ENCODE measurements at places on chromosomes 1 and 21.

- DNase-seq = no peak
These were observed 20.9 kb downstream of the ERICH3 start for GRCh38 chr1:74652711-74653139.

GRCh38 chr1:195979646-195980045 is 628.6 kb downstream of the KCNT2 start:
- no peak for DNase-seq

- no peak for DNase-seq
These were observed 492.2 kb upstream of the PKN2 start for GRCh38 chr1:88191917-88192316.

- DNase-seq = no peak
These were observed 126.0 kb upstream of the CAMK1G start for GRCh38 chr1:209457401-209458125.

DNA sequence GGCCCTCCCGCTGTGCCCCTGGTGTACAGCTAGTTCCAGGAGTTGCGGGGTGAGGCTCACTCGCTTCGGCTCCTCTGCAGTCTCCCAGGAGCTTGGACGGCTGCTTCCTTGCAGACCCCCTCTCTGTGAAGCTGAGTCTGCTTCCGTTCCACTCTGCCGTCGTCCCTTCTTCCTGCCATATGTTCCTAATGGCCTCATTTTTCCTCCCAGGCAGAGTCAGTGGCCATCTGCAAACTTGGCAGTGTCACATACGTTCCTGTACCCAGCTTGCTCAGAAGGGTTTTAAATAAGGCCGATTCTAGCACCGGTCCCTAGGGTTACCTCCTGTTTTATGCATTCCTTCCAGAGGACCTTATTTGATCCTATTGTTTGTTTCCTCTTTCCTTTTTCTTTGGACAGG is 21.3 kb downstream of the ACTL8 start:
- no peak for DNase-seq

DNA sequence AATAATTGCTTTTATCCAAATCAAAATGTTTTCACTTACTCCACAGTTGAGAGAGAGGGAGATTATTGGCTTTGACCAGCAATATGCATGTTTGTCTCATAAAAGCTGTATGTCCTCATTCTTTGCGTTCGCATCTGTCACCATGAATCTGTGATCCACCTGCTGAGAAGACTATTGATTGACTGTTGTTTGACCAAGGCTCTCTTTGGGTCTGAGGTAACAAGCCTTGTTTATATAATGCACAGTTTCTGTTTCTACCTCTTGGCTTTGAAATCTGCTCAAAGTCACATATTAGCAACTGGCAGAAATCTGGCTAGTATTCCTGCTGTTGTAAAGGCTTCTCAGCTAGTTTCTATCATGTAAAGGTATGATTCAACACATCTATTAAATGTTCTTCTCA is 157.0 kb downstream of the LYPLAL1 start:
- DNase-seq = no peak

GRCh38 chr1:232915212-232915611 is 35.2 kb upstream of the NTPCR start:
- DNase-seq = no peak

DNA sequence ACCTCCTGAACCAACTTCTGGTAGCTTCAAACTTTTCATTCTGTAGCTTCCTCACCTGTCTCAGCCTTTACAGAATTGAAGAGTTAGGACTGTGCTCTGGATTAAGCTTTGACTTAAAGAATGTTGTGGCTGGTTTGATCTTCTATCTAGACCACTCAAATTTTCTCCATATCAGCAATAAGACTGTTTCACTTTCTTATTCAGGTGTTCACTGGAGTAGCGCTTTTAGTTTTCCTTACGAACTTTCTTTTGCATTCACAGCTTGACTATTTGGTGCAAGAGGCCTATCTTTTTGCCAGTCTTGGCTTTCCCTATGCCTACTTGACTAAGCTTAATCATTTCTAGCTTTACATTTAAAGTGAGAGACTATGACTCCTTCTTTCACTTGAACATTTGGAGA is 31.5 kb downstream of the FGGY start:
- no peak for DNase-seq

DNA sequence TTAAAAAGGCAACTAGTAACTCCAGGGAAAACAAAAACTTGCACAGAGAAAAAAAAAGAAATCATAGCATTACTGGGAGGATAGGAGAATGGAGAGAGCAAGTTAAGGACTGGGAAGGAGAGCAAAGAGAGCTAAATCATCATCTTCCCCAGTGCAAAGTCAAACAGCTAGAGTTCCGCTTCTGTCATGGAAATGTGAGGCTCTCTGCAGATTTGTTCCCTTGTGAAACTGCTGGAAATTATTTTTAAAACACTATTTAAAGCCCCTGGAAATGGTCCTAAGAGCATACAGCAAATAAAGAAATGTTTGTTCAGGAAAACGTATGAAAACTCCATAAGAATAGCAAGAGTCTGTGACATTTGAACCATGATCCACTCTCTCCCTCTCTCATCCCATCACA is 64.6 kb downstream of the CAMK2N1 start:
- DNase-seq = no peak

- no peak for DNase-seq
These were observed 5.9 kb upstream of the MYOM3 start for GRCh38 chr1:24117722-24118409.

All from stimulated activated naive CD4-positive, alpha-beta T cell treated with Interleukin-2 at 50 U/mL for 16 hours (primary cell).